Eye (tissue), 1 donor: ENCODE measurements at places on chromosomes 5 and 9.

DNA sequence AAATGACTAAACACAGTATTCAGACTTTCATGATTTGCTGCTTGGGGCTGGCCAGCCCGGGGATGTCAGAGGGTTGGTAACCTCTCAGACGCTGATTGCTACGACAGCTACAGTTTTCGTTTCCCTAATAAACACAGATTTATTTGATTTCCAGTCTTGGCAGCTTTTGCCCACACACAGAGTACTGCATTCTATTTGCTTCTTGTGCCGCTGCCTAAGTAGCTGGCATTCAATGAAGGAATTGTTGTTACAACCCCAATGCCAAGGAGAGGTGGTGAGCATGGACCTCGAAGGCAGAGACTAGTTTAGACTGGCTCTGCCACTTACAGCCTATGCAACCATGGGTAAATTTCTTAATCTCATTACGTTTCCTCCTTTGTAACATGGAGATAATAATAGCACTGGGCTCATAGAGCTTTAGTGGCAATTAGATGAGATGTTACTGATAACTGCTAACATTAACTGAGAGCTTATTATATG lies 247.1 kb upstream of the PANK3 start:
- no peak for DNase-seq

GRCh38 chr5:128264564-128265360 lies 181.2 kb downstream of the SLC12A2 start:
- DNase-seq: no peak

DNA sequence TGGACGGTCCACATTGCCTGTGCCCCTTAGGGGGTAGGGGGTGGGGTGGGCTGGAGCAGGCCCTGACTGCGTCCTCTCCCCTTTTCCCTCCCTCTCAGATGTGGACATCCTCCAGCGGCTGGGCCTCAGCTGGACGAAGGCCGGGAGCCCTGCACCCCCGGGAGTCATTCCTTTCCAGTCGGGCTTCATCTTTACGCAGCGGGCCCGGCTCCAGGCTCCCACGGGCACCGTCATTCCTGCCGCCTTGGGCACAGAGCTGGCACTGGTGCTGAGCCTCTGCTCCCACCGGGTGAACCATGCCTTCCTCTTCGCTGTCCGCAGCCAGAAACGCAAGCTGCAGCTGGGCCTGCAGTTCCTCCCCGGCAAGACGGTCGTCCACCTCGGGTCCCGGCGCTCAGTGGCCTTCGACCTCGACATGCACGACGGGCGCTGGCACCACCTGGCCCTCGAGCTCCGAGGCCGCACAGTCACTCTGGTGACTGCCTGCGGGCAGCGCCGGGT lies 12.3 kb downstream of the COL27A1 start:
- no peak for DNase-seq

DNA sequence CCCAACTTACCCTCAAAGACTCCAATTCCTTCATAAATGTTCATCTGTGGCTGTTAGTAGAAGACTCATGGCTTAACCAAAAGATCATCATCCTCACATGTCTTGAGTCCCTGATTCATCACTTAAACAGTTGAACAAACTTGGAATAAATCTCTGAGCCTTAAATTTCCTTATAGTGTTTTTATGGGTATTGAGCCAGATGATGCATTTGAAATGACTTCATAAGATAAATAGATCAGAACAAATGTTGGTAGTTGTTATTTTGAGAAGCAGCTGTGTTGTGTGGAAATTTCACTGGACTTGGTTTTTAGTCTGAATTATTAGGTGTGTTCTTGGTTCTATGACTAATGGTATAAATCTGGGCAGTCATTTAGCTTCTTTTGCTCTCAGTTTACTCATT lies 236.2 kb downstream of the NNT start:
- no peak for DNase-seq

GRCh38 chr5:31417512-31417911 lies 114.4 kb downstream of the DROSHA start:
- DNase-seq: no peak

GRCh38 chr9:72193478-72193881 lies 44.2 kb downstream of the GDA start:
- no peak for DNase-seq

GRCh38 chr5:146880966-146881365 lies 2.4 kb upstream of the PPP2R2B start:
- DNase-seq: no peak

- DNase-seq: peak; percentile 56
These were observed 252.8 kb downstream of the MAST4 start for GRCh38 chr5:66848749-66849641.

DNA sequence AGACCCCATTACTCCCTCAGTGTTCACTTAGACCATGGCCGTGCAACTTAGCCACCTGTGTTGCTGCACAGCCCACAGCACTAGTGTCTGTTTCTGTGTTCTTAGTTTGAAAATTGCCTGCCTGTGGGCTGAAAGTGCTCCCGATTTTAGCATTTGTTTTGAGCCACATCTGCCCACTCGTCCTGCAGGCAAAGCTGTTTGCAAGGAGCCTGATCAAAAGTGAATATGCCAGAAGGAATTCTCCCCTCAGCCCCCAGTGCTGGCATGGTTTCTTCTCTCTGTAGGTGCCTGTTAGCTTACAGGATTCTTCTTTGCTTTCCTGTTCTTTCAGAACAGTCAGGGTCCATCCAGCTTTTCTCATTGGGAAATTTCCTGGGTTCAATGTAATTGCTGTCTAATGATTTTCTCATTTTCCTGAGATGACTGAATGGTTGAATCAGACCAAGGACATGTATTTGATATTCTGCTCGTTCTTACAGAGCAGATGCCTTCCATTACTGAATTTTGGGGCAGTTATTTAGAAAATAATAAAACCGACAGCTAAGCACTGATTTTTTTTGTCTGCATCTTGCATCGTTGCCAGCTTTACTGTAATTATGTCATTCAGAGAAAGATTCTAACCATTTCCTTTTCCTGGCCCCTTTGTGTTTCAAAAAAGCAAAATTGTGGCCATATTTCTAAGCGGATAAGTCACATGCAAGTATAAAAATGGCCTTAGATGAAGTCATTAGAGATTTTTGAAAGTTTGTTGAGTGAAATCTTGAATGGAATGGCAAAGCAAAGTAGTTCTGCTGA lies 111.1 kb upstream of the CKMT2 start:
- DNase-seq: no peak

DNA sequence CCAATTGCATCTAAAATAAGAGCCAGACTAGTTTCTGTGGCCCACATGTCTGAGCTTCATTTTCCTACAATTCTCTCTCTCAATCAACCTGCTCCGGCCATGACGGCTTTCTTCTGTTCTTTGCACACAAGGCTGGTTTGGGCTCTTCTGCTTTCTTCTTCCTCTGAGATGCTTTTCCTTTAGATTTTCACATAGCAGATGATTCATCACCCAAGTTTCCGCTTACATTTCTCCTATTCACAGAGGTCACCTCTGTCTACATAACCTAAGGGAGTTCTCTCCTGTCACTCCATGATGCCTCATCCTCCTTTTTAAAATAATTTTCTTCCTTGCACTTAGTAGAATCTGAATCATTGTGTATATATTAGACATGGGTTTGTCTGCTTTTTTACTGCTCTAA lies 334.6 kb upstream of the TUSC1 start:
- no peak for DNase-seq

DNA sequence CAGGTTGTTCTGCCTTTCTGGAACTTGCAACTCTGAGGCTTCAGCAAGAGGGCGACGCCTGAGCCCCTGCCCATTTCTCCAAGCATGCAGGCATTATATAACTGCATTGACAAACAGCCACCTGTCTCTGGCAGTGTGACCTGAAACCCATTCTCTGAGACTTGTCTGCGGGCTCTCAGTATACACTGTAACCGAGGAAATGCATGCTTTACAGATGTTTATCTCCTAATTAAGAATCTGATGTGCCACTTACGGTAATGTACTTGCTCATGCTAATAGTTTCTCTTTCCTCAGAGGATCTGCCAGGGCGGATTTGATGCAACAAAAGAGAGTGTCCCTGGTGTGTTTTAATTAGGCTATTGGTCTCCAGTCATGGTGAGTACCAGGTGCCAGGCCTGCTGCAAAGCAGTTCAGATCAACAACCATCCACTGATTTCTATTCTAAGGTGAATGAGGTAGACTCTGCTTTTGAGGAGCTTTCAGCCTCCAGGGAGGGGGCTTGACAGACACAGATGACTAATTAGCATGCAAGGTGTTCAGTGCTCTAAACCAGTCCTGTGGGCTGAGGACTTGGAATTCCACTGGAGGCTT lies 593.7 kb upstream of the KLF4 start:
- no peak for DNase-seq

DNA sequence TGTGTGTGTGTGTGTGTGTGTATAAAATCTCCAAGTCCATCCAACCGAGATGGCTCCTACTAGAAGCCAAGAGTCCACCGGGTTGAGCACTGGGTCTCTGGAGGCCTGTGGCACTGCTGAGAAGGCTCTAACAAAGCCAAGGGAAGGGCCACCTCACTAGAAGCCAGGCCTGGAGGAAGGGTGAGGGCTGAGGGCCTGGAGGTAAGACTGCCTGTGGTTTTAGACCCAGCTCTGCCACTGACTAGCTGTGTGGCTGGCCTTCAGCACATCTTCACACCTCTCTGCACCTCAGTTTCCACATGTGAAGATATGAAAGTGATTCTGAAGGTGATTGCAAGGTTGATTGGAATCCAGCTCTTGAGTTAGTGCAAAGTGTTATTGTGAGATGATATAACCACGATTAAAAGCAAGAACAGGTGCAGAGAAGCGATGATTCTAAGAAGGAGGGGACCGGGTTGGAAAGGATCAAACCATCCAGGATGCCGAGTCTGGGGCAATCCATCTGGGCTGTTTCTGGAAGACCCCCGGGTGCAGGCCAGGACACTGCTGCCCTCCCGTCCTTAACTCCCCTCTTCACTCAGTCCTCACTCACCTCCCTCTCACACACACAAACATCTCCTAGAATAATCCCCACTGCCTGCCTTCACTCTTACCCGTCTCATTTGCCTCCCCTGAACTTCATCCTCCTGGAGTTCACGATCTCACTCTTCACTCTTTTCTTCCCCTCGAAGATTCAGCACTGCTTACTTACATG lies 2.3 kb downstream of the IL4 start:
- DNase-seq: no peak

GRCh38 chr9:120919843-120920805 lies 6.5 kb downstream of the TRAF1 start:
- peak; percentile 71 for DNase-seq

DNA sequence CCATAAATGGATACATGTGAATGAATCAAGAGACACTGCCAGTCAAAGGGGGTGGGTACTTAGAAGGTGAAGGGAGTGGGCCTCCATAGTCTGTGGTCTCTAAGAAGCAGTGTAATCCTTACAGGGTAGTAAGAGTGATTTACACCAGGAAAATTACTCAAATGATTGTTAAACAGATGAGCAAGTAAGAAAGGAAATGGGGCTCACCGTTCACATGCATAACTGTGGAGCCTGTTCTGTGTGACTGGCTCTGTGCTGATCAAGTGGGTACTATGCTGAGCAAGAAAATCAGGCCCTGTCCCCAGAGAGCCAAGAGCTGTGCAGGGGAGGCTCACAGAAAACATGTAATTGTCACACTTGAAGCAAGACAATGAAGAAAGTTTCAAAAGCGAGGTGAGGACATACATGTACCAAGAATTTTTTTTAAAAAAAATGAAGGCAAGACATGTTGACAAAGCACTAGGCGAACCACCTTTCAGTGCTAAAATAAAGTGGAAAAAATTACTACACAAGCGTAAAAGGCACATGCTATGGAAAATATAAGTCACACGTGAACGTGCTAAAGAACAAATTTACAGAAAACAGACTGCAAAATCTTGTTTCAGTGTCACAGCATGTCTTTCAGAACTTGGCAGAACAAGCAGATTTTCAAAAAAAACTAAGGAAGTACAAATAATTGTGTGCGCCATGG lies 2.5 kb downstream of the BTNL8 start:
- no peak for DNase-seq
